ENCODE measurements at places on chromosomes 4 and X. TPM values are rescaled to one million over a fixed set of nuclear protein-coding genes. Genes with fewer than 3 reads are reported as not detected.

DNA sequence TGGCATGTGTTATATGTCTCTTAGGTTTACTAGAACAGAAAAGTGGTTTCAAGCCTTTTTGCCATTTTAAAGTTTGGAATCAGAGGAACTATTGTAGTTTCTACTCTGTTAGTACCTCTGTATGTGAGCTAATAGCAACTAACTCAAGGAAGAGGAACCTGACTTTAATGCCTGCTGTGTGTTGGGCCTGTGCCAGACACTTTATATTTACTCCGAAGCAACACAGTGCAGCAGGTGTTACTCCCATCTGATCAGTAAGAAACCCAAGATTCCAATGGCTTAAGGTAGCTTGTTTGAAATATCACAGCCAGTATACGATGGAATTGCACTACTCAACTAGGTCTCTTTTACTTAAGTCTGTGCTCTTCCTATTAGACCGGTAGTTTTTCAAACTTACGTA, 79.2 kb downstream of the USP9X start:
- DNase-seq: no peak

DNA sequence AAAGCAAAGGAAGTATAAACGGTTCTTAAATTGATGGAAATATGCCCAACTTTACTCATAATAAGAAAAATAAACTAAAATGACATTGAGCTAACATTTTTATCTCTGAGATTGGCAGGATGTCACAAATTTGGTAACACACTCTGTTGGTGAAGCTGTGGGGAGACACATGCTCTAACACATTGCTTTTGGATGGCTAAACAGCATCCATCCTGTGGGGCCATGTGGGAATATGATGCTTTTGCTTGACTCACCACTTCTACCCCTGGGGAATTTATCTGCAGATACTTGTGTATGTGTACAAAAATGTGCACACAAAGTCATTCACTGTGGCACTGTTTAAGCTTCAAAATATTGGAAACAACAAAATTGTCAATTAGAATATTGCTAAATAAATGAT, 100.2 kb downstream of the ANAPC4 start:
- no peak for DNase-seq

SMIM10L2A gene
- not detected for polyA plus RNA-seq

TBC1D9 gene
- 8.5 TPM for polyA plus RNA-seq

DNA sequence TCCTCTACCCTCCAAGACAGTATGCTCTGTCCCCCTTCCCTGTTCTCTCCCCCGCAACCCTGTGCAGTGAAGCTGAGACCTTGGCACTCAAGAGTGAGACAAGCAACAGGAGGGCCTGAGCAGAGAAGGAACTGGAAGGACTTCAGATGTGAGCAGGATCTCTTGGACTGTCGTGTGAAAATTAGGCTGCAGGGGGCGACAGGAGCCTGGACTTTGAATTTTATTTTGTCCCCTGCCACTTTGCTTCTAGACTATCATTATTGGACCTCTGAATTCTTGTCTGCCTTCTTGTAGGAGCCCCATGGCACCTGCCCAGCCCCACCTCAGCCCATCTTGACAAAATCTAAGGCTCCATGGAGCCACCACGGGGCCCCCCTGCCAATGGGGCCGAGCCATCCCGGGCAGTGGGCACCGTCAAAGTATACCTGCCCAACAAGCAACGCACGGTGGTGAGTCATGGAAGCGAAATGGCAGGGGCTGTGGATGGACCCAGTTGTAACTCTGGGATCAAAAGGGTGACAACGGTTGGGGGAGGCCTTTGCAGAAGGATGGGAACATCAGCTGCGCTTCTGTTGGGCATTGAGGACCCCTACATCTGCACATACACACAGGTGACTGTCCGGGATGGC, 1.7 kb downstream of the ARAF start:
- peak; percentile 60 for DNase-seq

GRCh38 chr4:145566768-145567167, 52.4 kb upstream of the MMAA start:
- DNase-seq: no peak

All from aorta (tissue), 5 donors.